ENCODE measurements at places on chromosomes 11 and 22.

DNA sequence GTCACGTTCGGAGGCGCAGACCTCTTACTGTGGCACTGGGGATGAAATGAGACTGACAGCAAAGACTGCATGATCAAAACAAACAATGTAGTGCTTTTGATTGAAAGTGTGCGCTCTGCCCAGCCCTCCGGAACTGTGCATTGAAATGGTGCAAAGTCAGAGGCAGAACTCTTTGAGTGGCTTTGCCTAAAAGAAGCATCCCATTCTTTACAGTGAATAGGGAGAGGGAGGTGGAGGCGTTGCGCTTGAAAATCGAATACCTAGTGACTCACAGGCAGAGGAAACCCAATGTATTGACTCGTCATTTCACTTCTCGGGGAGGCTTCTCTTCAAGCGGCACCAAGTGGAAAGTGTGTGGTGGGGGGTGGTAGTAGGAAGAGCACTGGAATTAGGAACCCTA lies 10.9 kb downstream of the RCN1 start:
- DNase-seq = no peak

DNA sequence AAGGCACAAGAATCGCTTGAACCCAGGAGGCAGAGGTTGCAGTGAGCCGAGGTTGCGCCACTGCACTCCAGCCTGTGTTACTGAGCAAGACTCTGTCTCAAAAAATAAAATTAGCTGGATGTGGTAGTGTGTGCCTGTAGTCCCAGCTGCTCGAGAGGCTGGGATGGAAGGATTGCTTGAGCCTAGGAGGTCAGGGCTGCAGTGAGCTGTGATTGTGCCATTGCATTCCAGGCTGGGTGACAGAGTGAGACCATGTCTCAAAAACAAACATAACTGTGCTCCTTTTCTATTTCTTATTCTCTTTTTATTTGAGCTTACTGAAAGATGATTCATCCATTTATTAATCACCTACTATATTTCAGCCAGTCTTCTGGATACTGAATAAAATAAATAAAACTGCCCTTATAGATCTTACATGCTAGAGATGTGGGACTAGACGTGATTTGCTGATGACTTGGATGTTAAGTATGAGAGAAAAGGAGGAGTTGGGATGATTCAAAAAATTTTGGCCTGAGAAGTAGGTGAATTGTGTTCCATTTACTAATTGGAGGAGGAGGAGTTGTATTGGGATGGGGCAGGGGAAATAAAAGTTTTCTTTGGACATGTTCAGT lies 18.0 kb downstream of the PAAF1 start:
- DNase-seq = no peak

GRCh38 chr11:59380263-59381059 lies 21.8 kb downstream of the OR5AN1 start:
- DNase-seq = no peak

DNA sequence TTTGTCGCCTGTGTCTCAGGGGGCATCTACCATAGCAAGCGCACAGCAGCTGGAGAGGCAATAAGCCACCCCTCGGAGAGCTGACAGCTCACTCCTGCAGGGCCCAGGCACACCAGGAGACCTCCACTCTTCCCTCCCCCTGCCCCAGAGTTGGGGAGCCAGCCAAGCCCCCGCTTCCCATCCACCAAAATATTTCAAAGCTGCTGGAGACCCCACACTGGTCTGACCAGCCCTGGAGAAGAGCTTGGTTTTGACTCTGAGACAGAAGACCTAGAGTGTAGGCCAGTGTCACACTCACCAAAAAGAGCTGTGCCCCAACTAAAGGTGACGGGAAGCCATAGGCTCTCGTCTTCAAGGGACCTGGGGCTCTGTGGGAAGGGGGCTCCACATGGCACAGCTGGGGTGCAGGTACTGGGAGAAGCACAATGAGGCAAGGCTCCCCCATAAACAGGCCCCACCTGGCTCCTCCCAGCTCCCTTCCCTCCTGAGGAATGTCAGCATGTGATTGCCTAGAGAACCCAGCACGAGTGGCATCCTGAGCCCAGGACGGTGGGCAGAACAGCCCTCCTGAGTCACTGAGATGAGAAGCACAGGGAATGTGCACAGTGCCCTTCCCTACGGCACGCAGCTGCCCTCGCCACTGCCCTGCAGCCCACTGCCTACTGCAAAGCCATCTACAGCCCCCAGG lies 5.8 kb upstream of the GNAZ start:
- DNase-seq = no peak

GRCh38 chr11:73907191-73907590 lies 30.4 kb downstream of the PAAF1 start:
- DNase-seq = no peak

GRCh38 chr11:113906038-113906437 lies 1.4 kb downstream of the HTR3B start:
- no peak for DNase-seq

DNA sequence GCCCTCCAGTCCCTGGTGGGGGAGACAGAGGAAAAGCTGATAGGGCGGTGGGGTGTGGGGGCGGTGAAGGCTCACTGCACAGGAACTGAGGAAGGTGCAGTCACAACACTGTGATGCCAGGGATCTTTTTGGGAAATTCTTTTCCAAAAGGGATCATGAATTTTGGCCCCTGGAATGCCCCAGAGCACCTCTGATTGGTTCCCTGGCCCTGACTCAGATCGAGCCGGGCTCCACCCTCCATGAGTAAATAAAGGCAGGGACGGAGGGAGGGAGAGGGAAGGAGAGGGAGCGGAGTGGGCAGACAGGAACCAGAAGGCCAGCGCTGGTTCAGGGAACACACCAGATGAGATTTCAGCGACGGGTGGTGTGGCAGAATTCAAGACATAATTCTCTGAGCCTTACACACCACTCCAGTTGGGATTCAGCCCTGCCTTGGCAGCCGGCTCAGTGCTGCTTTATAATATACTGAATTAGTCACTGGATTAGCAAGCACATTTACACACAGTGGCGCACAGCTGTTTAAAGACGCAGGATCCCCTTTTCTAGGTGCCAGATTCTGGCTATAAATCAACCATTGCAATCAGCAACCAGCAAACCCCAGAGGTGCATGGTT lies 80.3 kb downstream of the ETS1 start:
- DNase-seq = no peak

- no peak for DNase-seq
These were observed 151.4 kb downstream of the FBXO7 start for GRCh38 chr22:32625985-32626384.

DNA sequence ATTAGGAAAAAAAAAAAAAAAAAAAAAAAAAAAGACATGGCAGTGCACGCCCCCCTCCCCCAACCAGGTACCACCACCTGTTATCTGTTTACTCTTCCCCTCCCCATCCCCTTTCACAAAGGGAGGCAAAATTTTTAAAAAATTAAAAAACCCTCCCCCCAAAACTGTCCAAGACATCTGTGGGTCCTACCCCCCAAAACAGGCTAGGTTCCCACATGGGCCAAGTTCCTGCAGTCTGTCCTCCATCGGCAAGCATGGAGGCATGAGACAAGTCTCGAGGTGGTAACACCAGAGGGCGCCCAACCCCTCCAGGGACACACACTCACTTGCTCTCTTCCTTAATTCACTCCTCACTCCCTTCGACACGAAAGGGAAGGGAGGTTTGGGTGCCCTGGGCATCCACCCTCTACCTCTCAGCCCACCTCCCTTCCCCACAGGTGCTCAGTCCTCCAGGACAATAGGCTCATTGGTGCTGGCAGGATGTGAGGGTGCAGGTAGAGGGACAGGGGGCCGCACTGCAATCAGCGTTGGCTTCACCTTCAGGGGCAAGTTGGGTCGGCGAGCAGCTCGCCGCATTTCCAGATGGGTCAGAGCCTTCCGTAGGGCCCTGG lies 2.2 kb upstream of the TUT1 start:
- DNase-seq = no peak

- no peak for DNase-seq
These were observed 19.2 kb upstream of the APOBEC3A start for GRCh38 chr22:38938221-38938620.

GRCh38 chr22:43390872-43391271 lies 20.9 kb upstream of the MPPED1 start:
- no peak for DNase-seq

- no peak for DNase-seq
These were observed 9.0 kb upstream of the RDX start for GRCh38 chr11:110305169-110306018.

GRCh38 chr11:68524213-68524612 lies 63.7 kb downstream of the PPP6R3 start:
- DNase-seq = no peak

DNA sequence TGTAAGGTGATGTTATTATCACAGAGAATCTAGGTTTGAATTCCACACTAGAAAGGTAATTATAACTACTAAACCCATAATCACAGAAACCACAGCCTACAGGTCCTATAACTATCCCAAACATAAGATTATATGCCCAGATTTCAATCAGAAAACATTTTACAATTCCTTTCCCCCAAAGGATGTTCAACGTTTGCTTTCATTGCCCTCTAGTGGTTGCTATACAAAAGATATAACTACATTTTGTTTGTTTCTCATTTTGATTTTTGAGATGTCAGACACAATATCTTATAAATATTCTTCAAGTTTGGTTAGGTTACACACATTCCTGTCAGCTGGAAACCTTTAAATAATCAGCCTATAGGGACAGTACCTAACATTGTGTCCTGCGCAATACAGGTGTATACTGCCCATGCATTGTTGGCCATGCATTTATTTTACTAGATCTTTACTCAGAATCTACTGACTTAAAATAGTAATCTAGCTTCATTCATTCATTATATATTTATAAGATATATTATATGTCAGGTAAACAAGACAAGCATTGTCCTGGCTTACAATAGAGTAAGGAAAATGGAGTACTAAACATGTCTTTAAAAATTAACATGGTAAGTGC lies 530.5 kb upstream of the CCDC90B start:
- no peak for DNase-seq

DNA sequence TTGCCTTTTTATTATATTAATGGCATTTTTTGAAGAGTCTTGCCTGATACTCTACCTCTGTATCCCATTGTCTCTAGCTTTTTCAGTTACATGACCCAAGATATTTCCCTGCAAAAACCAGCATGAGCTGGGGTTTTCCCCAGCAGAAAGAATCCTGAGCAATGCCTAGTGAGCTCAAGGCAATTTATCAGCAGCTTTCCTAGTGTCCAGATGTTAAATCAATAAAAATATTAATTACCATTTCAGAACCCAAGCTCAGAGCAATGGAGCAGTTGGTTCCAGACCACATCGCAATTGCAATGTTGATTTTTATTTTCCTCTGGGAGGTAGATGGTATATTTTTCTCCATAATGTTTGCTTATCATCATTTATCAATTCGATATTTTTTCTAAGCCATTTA lies 137.2 kb downstream of the RAB38 start:
- DNase-seq = no peak

GRCh38 chr11:86244063-86244521 lies 461 bp upstream of the EED start:
- DNase-seq = peak; percentile 80

DNA sequence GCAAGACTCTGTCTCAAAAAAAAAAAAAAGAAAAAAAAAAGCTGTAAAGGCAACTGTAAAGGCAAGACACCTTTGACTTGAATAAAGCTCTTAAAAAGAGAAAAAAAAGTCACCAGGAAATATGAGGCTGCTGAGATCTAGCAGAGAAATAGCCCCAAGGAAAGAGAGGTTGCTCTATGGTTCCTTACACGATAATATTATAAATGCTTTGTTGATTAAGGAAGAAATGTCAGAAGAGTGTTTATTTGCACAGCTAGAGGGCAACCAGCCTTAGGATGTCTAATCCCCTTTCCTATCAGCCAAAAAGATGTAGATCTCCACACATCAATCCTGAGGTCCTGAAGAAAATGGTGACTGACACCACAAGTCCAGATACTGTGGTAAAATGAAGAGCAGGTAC lies 32.0 kb downstream of the RBFOX2 start:
- DNase-seq = no peak

DNA sequence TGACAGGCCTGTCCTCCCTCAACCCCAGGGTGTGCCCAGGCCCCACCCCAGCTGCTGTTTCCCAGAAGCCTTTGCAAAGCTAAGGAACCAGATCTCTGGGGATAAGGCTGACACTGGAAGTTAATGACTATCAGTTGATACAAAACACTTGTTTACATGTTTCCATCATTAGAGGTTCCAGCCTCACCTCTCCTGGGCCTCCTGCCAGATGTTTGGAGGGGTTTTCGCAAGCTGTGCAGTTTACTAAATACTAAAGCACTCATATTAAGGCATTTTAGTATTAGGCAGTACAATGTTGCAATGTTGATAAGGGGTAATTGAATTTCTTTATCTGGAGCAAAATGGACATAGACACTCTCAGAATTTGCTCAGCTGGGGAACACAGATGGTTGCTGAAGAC lies 218.7 kb downstream of the INSC start:
- no peak for DNase-seq

- no peak for DNase-seq
These were observed 258.3 kb downstream of the LRRC4C start for GRCh38 chr11:41201156-41201555.

DNA sequence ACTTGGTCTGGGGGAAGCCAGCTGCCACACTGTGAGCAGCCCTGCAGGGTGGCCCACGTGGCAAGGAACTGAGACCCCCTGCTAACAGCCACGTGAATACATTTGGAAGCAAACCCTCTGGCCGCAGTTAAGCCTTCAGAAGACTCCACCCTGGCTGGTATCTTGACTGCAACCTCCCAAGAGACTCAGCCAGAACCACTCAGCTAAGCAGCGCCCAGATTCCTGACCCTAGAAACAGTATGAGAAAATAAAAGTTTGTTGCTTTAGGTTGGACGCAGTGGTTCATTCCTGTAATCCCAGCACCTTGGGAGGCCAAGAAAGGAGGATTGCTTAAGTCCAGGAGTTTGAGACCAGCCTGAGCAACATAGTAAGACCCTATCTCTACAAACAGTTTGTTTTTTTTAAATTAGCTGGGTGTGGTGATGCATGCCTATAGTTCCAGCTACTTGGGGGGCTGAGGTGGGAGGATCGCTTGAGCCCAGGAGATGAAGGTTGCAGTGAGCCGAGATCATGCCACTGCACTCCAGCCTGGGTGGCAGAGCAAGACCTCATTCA lies 8.7 kb downstream of the ZMAT5 start:
- DNase-seq = no peak

DNA sequence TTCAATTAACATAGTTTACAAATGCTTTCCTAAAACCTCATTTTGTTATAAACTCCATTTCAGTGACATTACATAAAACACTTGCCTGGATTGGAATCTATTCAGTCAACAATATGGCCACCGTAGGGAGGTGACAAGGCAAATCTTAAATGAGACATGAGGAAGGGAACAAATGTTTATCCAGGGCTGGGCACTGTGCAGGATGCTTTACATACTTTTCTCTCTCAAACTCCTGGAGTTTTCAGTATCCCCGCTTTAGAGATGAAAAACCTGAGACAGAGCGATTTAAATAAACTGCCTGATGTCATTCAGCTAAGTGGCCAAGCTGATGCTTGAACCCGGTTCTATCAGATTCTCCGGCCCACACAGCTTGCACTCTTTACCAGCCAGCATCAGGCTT lies 259.9 kb downstream of the CADM1 start:
- DNase-seq = no peak

DNA sequence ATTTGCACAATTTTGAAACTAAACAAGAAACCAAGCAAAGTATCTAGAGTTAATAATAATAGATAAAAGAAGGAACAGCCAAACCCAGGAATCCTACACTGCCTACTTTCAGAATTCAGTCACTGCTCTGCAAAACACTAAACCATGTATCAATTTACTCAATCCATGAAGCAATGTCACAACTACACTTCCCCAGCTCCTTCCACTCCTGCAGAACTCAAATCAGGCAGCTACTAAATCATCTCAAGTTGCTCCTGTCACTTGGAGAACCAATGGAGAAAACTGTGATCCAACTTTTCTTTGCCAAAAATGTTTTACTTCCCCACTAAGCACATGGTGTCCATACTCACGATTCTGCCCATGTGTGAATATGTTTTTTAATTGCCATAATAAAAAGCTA lies 24.9 kb upstream of the C11orf58 start:
- no peak for DNase-seq

- DNase-seq = no peak
These were observed 7.3 kb upstream of the APOA1 start for GRCh38 chr11:116844722-116845121.

All from activated CD8-positive, alpha-beta memory T cell treated with anti-CD3 and anti-CD28 coated beads for 1 hour (primary cell).